Iris pigment epithelial cell (primary cell): ENCODE measurements at places on chromosomes 12 and 14.

DNA sequence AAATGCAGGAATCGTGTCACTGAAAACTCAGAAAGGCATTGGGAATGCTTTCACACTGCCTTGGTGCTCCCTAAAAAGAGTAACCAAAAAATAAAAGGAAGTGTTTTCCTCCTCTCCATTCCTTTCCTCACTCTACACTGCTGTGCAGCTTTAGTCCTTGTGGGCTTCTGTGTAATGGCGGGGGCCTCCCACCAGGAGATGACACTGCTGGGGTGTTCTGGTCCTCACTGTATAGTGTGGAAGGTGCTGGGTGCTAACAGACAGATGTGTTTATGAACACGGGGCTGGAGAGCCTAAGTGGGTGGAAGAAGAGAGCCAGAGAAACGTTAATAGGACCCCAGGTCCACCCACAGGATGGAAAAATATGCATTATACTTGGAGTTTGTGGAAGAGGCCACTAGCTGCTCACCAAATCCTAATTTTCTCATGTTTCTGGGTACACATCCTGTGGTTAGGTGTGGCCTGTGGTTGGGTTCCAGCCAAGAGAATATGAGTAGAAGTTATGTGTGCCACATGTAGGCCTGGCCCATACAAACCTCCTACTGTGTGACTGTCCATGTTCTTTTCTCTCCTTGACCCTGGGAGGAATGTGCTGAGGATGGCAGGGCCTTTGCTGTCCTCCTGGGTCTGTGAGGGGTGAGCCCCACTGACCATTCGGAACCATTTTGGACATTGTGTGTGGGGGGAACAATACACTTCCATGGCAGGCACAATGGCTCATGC, 14.0 kb upstream of the C1S start:
- DNase-seq = no peak

DNA sequence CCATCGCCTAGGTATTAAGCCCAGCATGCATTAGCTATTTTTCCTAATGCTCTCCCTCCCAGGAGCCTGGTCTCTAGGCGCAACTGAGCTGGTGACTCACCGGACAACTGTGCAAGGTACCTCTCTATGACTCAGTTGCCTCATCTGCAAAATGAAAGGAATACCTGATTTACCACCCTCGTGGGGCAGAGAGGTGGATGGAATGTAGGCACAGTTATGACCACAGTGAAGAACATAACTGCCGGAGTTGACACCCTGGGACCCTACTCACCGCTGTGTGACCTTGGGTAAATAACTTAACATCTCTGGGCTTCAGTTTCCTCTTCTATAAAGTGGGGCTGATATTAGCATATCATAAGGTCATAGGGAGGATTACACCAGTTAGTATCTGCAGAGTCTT, 22.6 kb downstream of the BCL11B start:
- DNase-seq = no peak

- DNase-seq = no peak
Observed at GRCh38 chr12:57813971-57814772, 4.4 kb downstream of the AVIL start.

- no peak for DNase-seq
Observed at GRCh38 chr14:65424531-65424930, 12.0 kb downstream of the FUT8 start.

GRCh38 chr14:106179761-106180160, 653.4 kb downstream of the TMEM121 start:
- no peak for DNase-seq

DNA sequence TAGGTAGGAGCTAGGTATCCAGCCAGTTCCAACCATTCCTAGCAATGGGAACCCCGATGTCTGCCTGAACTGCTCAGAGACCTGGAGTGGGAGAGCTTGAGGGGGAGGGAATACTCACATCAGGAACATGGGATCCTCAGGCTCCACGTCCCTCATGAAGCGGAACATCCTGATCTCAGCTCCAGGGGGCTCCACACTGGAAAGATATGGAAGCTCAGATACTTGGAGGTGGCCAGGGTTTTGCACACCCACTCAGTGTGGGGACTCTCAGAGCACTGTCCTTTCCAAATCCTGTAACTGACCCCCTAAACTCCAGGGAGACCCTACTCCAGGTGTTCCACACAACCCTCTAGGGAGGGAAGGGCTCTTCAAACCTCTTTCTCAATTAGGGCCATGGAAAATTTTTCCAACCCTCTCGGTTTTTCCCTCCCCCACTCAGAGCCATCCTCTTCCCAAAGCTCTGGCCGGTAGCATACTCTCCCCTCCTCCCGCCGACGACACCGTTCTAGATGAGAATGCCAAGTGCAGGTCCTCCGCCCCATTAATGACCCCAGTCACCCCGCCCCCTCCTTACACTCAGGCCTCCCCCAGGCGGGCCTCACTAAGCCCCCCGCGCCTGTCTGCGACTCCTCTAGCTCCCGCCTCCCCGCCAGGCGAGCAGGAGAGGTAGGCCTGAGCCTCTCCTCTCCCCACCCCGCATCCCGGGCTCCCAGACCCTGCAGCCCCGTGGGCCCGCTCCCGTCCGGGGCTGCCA, 597 bp downstream of the MLF2 start:
- DNase-seq = peak; percentile 57

DNA sequence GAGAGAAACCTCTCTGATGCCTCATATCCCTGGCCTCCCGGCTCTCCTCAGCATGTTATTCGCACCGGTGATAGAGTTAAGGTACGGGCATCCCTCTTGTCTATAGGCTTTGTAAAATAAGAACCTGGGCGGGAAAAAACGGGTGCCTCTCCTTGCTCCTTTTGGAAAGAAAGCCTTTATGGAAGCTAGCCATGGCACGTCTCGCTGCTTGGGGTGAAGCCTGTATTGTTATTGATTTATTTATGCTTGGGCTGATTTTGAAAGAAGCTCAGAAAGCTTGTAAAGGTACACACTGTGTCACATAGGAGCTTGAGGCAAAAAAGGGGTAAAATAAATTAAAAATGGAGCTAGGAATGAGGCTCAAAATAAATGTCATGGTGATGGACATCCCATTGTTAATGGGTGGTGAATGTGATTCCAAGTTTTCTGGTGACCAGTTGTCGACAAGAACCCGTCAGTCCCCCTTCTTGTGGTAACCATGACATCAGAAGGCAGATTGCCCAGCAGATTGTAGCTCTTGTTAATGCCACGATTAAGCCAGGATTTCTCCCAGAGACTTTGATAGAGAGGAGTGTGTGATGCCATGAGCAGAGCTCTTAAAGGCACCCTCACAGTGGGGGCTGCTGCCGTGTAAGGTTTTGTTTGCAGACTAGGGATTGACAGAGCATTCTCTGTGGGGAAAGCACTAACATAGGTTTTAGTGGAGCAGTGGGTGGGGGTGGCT, 50.4 kb upstream of the ASPG start:
- DNase-seq = no peak

DNA sequence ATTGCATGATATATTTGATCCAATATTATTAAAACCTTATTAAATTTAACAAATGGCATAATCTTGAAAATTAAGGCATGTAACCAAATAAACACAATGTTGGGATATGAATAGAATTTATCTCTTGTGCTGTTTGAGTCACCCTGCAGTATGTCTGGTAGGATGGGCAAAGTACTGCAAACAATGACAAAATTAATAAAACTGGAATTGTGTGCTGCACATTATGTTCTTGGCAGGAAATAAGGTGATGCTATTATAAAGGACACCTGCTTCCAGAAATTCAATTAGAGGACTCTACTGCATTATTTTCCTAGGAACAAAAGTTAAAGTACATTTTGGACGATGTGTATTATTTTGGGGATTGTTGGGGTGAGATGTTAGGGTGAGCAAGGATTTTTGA, 132.7 kb downstream of the PPFIA2 start:
- no peak for DNase-seq

GRCh38 chr14:64934338-64934929, 8.1 kb downstream of the GPX2 start:
- DNase-seq = no peak

- no peak for DNase-seq
Observed at GRCh38 chr12:109020146-109020795, 597 bp downstream of the SVOP start.

GRCh38 chr14:91186515-91187066, 57.9 kb downstream of the GPR68 start:
- DNase-seq = peak; percentile 24
